Muscle of arm (tissue), 14 donors: ENCODE measurements at places on chromosomes 16 and 17. TPM values are rescaled to one million over a fixed set of nuclear protein-coding genes. Genes with fewer than 3 reads are reported as not detected.

Gene CLDN9
- 2.2 TPM for polyA plus RNA-seq

Gene ALOXE3
- polyA plus RNA-seq, result not detected

Gene ABCC12
- polyA plus RNA-seq, result 0.46 TPM

Gene NEK8
- polyA plus RNA-seq, result 4.1 TPM

Gene SMTNL2
- 93.3 TPM for polyA plus RNA-seq

Gene RUNDC3A
- 0.92 TPM for polyA plus RNA-seq

Gene FAM171A2
- polyA plus RNA-seq, result 57.4 TPM

Gene ZNF821
- polyA plus RNA-seq, result 10.6 TPM

DNA sequence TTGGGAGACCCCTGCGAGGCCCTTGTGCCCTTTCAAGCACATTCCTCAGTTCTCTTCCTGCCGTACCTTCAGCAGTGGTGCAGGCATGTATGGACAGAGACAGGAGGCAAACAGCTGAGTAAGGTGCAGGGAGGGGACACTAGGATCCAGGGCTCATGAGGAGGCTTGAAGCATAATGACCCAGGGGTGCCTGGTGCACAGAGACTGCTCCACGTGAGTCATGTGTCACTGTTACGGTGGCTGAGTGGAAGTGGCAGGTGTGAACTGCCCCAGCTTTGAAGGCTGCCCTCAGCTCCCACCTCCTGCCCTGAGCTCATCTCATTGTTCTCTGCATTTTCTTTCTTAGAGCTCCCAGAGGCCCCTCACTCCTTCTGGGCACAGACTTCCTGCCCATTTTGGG is 124.8 kb downstream of the NTN1 start:
- no peak for DNase-seq

DNA sequence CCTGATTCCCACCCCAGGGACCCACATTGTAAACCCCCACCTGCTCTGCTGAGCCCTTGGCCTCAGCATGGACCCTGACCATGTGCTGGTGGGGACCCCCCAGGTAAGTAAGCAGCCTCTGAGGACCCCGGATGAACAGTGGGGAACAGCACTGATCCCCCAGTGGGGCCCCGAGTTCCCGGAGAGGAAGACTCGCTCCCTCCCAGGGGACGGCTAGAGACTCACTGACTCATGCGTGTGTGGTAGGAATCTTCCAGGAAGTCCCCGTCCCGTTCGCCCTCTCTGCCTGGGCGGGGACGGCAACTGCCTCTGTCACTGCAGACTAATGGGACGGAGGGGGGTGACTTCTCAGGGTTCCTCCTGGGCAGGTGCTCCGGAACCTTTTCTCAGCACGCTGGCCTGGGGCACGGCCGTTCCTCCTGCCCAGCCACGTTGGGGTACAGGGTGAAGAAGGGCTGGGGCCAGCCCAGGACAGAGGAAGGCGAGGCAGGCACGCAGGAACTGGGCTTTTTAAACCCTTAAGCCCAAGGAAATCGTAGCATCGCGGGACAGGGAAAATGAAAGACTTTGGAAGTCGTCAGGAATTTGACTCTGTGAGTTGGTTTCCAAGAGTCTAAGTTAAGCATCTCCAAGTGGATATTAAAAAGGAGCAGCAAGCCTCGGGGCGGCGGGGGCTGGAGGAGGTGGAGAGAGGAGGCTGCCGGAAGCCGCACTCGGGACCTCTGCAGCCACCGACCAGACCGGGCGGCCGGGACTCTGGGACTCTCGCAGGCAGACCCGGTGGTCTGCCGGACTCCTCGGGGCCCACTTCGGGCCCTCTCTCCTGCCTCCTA is 178.7 kb downstream of the SEC14L1 start:
- DNase-seq, result peak; percentile 75

DNA sequence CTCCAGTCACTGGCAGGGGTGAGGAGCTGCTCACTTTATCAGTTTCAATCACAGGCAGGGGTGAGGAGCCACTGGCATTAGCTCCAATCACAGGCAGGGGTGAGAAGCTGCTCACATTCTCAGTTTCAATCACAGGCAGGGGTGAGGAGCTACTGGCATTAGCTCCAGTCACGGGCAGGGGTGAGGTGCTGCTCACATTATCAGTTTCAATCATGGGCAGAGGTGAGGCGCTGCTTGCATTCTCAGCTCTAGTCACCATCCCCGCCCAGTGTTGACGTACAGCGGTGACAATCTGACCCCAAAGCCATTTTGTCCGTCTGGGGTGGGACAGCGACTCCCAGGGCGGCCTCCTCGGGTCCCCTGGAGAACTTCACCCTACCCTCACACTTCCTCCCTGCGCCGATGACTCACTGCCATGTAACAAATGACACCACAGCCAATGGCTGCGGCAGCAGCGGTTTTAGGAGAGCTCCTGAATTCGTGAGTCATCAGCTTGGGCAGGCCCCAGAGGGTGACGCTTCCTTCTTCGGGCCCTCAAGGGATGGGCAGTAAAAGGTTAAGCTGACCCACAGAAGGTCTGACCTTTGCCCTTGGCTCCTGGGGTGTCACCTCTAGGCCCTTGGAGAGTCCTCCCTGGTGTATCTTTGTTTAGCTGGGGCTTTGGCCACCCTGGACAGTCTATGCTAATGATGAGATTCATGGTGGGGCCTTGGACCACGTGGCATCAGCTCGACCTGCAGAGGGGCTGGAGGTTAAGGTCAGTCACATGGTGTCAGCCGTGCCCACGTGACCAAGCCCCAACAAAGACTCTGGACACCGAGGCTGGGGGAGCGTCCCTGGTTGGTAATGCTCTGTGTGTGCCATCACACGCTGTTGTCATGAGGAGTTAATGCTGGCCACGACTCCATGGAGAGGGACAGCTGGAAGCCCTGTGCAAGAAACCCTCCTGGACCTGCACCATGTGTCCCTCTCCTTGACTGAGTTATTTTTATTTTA is 171.7 kb downstream of the C16orf95 start:
- DNase-seq, result no peak

DNA sequence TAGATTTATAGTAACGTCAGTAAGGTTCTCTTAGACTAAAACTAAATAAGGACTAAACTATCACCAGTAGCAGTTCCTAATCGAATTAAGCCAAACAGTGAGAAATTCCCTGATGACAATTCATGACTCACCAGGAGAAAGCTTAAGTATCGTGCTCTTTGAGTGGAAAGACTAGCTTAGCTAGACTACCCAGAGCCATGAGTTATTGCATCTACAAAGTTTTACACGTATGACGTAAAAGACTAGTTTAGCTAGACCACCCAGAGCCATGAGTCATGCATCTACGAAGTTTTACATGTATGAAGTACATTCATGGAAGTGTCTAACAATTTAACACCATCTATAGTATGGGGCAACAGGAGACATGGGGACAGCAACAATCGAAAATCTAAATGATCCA is 36.6 kb downstream of the UBE2G1 start:
- DNase-seq, result no peak

GRCh38 chr16:21126518-21126917 is 24.1 kb downstream of the DNAH3 start:
- no peak for DNase-seq

DNA sequence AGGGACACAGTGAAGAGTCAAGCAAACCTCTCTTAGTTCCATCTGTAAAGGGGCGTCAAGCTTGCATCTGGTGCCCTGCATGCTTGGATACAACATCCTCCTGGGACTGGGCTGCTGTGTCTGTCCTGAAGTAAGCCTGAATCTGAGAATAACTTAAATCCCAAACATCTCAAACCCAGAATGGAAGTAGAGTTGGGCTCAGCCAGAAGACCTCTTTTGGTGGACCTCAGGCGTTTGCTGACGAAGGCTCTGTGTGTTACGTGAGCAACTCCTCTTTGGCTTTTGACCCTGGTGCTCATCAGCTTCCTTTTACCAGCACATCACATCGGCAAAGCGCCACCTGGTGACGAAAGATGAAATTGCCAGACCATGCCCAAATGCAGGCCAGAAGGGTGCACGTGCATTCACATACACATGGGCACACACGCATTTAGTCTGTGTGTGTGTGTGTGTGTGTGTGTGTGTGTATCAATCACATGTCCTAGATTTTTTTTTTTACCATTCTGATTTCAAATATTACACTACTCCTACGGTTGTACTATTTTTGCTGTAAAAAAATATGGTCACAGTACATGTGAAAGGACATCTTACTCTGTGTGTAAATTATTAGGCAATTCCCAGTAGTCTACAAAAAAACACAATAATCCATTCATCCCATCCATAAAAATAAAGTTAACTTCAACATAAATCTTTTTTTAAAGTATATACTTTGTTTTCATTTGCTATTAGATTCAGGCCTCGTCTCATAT is 41.1 kb upstream of the FOXJ1 start:
- peak; percentile 88 for DNase-seq

DNA sequence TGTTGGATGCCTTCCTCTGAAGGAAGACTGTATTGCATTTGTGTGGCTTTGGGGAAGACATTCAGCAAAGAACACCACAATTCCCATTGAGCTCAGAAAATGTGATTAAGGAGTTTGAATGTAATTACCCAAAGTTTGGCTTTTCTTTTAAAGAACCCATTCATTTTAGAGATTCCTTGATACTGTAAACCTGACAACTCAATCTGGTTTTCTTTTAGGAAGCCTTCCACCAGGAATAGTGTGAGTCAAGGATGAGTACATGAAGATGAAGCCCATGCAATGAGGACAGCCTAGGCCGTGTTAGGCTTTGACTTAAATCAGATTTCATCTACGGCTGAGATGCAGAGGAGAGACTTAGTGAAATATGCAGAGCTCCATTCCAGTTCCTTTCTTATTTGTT is 271.7 kb upstream of the TBX2 start:
- DNase-seq, result no peak

GRCh38 chr17:4147751-4148310 is 4.8 kb downstream of the CYB5D2 start:
- DNase-seq, result no peak

DNA sequence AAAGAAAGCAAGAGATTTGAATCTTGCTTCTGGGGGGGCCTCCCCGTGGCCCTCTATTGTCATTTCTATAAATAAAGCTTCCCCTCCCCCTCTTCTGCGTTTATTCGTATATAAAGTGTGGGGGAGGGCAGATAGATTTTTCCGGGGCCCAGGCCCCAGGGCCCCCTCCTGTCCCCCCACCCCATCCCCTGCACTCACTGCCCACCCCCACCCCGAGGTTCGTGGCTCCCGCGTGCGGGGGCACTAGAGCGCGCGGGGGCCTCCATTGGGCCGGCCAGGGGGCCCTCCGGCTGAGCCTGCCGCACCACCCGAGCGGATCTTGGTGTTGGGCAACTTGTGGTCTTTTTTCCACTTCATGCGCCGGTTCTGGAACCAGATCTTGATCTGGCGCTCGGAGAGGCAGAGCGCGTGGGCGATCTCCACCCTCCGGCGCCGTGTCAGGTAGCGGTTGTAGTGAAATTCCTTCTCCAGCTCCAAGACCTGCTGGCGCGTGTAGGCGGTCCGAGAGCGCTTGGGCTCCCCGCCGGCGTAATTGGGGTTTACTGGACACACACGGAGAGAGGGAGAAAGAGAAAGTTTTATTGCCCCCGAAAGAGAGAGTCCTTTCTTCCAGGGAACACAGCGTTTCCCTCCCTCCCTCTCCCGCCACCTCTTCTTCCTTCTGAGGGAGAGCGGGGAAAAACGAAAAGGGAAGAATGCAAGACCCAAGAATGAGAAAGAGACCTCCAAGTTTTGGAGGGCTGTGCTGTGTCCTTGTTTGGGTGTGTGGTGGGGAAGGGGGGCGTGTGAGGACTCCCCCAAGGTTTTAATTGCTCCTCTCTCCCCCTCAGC is 1.5 kb downstream of the HOXB4 start:
- DNase-seq, result no peak

DNA sequence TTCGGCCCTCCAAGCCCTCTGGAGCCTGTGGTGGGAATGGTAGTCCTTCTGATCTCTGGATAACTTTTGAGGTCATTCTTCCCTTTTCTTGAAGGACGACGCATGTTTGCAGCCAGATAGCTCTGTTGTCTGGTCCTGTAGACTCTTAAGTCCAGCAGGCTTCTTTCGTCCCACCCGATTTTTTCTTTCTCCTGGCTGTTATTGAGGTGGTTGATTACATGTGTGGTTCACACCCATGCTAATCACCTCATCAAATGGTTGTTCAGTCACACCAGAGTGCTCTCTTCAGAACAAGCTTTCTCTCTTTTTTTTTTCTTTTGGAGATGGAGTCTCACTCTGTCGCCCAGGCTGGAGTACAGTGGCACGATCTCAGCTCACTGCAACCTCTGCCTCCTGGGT is 30.6 kb downstream of the PIGL start:
- DNase-seq, result no peak

GRCh38 chr17:7383742-7384488 is 3.0 kb downstream of the TNK1 start:
- DNase-seq, result no peak

DNA sequence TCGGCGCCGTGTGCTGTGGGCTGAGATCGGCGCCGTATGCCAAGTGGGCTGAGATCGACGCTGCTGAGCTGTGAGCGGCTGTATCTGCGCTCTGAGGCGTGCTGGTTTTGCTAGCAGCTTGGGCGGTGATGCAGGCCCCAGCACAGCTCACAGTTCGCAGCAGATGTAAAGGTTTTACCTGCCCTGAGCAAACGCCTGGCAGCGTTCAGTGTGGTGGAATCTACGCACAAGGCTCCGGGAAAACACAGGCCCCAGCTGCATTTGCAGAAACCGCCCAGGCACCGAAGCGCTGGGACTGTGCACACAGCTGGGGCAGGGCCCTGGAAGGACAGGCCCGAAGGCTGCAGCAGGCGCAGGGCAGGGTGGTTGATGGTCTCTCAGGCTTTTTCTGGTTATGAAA is 8.0 kb upstream of the ZNF469 start:
- DNase-seq, result no peak

GRCh38 chr16:71360378-71360777 is 1.9 kb downstream of the CALB2 start:
- no peak for DNase-seq

DNA sequence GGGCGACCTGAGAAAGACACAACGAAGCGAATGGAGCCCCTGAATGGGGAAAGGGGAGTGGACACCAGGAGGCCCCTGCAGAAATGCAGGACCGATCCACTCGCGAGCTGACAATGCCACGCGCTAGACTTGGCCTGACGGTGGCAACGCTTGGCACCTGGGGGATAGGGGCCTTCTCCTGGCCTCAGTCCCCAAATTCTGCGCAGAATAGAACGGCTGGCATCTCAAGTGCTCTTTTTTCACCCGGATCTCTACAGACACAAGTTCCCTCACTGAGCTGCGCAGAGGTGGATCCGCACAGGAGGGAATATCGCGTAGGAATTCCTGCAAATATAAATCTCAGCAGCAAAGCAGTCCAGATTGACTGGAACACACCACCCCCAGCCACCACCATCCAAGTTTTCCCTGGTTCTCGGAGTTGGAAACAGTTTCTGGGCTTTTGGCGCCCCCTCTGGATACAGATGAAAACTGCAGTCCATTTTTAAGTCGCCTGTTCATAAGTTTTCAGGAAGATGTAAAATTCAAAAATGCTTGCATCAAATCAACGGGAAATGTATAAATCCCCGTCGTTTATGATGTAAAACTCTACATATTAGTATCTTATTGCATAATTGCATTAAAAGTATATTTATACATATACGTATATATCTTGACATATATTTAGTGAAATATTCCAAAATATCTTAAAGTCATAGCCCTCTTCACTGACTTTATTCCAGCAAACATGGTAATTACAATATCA is 2.3 kb upstream of the SOX9 start:
- peak; percentile 89 for DNase-seq

GRCh38 chr17:83109793-83110645 is 30.6 kb downstream of the METRNL start:
- DNase-seq, result peak; percentile 74
